ENCODE measurements at places on chromosomes 4 and X. TPM values are rescaled to one million over a fixed set of nuclear protein-coding genes. Genes with fewer than 3 reads are reported as not detected.

GRCh38 chr4:173943547-173943946 lies 339.9 kb downstream of the FBXO8 start:
- no peaks in the 10 kb centered on the region for H3K27me3 ChIP-seq
- H3K36me3 ChIP-seq, result no peaks in the 10 kb centered on the region
- no peaks in the 10 kb centered on the region for H3K4me1 ChIP-seq
- no peak overlapping the region for H3K27ac ChIP-seq
- H3K4me3 ChIP-seq, result no peak overlapping the region

- no peak overlapping the region for H3K27ac ChIP-seq
- no peaks in the 10 kb centered on the region for H3K4me1 ChIP-seq
- H3K36me3 ChIP-seq, result no peaks in the 10 kb centered on the region
- no peak overlapping the region for H3K4me3 ChIP-seq
- DNase-seq, result no peak
- no peaks in the 10 kb centered on the region for H3K27me3 ChIP-seq
These were observed 101.1 kb downstream of the DCAF12L2 start for GRCh38 chrX:126064901-126065541.

DNA sequence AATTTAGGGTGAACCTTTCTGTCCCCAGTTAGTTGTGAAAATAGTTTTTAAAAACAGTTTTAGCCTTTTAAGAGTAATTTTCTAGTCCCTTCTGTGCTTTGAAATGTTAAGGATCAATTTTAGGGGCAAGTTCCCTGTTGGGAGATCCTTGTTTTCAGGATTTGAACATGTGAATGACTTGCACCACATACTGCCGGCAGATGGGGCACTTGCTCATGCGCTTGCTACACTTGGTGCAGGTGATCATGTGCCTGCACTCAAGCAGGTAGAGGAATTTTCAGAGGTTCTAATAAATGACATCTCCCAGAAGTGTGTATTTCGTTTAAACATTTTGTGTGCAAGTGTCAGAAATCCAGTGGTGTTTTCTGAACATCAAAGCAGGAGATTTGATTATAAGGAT lies 195.9 kb downstream of the CHM start:
- H3K4me1 ChIP-seq, result no peaks in the 10 kb centered on the region
- no peaks in the 10 kb centered on the region for H3K27me3 ChIP-seq
- DNase-seq, result peak; percentile 25
- no peaks in the 10 kb centered on the region for H3K36me3 ChIP-seq
- H3K4me3 ChIP-seq, result no peak overlapping the region

DNA sequence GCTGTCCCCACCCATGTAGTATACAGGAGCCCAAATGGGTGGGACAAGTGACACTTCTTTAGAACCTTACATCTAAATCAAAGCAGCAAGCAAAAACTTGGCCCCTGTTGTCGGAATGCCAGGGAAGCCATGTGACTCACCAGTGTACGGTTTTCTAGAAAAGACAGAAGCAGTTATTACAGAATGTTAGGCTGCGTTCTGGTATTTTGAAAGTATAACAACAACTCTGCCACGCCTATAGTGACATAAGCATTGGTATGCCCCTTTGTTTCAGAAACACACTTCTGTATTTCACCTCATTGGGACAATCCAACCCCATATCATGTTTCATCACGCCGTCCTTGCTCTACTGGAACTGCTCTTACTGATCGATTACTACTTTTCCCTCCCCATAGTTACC lies 14.8 kb downstream of the PDHA1 start:
- H3K27ac ChIP-seq, result no peak overlapping the region
- no peak overlapping the region for H3K4me3 ChIP-seq
- DNase-seq, result no peak
- H3K27me3 ChIP-seq, result no peaks in the 10 kb centered on the region

DNA sequence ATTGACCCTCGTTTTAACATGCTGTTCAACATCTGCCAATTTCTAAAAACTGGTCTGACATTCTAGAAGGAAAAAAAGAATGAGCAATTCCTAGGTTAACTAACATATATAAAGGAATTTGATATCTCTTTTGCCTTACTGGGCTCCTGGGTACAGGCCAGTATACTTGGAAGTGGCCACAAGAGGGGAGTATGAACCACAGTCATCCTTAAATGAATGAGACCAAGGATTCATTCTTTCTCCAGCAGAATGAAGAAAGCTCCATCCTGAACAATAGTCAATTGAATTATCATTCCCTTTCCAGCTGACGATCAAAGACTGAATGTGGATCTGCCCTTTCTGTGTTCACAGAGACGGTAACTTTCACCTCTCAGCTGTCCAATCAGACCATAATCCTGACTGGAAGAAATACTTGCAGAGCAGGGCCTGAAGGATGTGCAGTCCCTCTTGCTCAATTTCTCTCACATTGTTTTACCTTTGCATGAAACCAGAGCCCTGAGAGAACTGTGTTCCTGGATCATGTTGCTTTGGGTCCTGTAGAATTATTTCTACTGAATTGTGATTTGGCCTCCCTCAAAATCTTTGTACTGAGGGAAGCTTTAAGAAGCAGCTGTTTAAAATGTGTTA lies 14.8 kb upstream of the SPARCL1 start:
- no peak for DNase-seq
- H3K4me1 ChIP-seq, result no peaks in the 10 kb centered on the region
- no peak overlapping the region for H3K27ac ChIP-seq
- H3K4me3 ChIP-seq, result no peak overlapping the region
- H3K27me3 ChIP-seq, result no peaks in the 10 kb centered on the region

DNA sequence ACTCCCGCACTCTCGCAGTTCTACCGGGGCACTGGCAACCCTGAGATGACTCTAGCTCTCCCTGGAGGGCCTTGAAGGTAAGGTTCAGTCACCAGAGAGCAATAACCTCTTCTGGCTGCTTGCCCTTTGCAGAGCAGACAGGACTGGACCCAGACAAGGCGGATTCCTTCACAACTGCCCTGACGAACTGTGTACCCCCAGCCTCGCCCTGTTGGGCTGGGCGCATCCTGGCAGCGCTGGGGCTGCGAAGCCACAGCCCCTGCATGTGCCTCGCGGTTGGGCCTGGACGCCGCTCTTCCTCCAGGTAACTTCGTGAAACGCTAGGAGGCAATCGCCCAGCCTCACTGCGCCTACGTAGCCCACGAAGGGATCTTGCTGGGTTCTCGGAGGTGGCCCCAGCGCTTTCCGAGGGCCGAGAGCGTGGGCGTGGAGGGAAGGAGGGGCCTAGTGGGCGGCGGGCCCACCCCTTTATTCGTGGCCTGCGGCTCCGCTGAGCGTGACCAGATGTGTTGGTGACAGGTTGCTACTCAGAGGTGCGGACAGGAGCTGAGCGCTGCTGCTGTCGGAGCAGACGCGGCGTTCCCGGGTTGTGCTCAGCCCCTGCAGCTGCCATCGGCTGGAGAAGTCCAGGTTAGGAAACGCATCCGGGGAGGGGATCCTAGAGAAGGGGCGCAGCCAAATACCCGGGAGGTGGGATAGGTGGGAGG lies 1.9 kb upstream of the MAMLD1 start:
- no peaks in the 10 kb centered on the region for H3K4me1 ChIP-seq
- H3K4me3 ChIP-seq, result peak overlapping the region; percentile 3
- peaks cover 30% of the 10 kb centered on the region for H3K27me3 ChIP-seq

DNA sequence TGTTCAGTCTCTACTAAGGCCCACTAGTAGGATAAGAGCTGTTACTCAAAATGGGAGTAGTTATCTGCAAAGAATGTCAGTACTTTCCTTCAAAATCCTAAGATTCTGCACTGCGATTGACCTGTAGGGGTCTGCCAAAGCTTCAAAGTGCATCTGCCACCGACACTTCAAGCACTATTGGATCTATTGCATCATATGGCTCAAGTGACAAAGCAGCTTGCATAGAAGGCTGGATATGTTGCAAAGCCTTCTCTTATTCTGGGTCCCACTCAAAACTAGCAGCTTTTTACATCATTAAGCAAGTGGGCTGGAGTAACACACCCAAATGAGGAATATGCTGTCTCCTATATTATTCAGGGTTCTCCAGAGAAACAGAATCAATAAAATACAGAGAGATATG lies 115.4 kb upstream of the EMCN start:
- H3K27ac ChIP-seq, result no peak overlapping the region
- H3K27me3 ChIP-seq, result no peaks in the 10 kb centered on the region
- no peak for DNase-seq
- no peaks in the 10 kb centered on the region for H3K4me1 ChIP-seq
- no peaks in the 10 kb centered on the region for H3K36me3 ChIP-seq
- H3K4me3 ChIP-seq, result no peak overlapping the region

- no peaks in the 10 kb centered on the region for H3K36me3 ChIP-seq
- no peak overlapping the region for H3K27ac ChIP-seq
- no peak for DNase-seq
- peaks cover 3% of the 10 kb centered on the region for H3K4me1 ChIP-seq
- H3K4me3 ChIP-seq, result no peak overlapping the region
- no peaks in the 10 kb centered on the region for H3K27me3 ChIP-seq
These were observed 29.2 kb upstream of the FGFBP2 start for GRCh38 chr4:15992167-15992485.

GRCh38 chrX:11474021-11474420 lies 180.8 kb downstream of the AMELX start:
- H3K27me3 ChIP-seq, result no peaks in the 10 kb centered on the region
- H3K4me1 ChIP-seq, result no peaks in the 10 kb centered on the region
- DNase-seq, result no peak
- no peak overlapping the region for H3K4me3 ChIP-seq

DNA sequence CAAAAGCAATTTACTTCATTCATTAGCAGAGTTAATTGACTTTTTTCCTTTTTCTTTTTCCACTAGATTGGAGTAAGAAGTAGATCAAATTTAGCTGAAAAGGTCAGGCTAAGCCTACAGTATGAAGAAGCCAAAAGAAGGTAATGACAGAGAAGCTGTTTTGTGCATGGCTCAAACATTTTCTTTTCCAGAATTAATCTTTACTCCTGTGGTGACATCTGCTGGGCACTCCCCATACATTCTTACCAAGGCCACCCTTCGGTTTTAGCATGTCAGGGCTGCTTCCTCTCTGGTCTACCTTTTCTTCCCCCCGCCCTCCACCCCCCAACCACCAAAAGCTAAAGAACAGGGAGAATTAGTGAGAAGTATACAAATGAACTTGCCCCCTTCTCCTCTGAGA lies 70.2 kb downstream of the CLDN22 start:
- DNase-seq, result no peak
- no peaks in the 10 kb centered on the region for H3K4me1 ChIP-seq
- H3K36me3 ChIP-seq, result no peaks in the 10 kb centered on the region
- no peak overlapping the region for H3K27ac ChIP-seq
- H3K4me3 ChIP-seq, result no peak overlapping the region

GRCh38 chr4:137635108-137635507 lies 102.8 kb upstream of the PCDH18 start:
- no peaks in the 10 kb centered on the region for H3K27me3 ChIP-seq
- H3K27ac ChIP-seq, result no peak overlapping the region

DNA sequence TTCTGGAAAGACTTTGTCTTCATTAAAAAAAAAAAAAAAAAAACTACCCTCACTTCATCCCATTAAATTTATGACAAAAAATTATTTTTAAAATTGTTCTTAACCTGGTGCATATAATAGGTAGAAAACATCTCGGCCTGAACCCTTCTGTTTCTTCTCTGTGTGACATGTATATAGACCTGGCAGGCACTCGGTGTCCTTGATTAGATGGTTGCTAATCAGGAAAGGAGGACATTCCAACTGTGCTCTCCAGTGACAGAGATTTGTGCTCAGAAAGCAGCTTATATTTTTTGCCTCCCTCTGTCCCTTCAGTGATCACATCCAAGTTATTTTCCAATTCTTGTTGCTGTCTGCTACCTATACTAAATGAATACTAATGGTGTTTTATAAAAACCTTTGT lies 355.6 kb downstream of the CBLL2 start:
- no peak overlapping the region for H3K4me3 ChIP-seq
- no peaks in the 10 kb centered on the region for H3K27me3 ChIP-seq
- no peak overlapping the region for H3K27ac ChIP-seq
- H3K36me3 ChIP-seq, result no peaks in the 10 kb centered on the region

DNA sequence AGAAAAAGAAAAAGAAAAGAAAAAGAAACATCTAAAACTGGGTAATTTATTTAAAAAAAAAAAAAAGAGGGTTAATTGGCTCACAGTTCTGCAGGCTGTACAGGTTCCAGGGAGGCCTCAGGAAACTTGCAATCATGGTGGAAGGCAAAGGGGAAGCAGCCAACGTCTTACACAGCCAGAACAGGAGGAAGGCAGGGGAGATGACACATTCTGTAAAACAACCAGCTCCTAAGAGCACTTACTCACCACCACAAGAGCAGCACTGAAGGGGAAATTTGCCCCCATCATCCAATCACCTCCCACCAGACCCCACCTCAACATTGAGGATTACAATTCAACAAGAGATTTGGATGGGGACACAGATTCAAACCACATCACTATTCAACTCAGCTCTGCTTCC lies 36.8 kb upstream of the TMEM184C start:
- no peak overlapping the region for H3K4me3 ChIP-seq
- H3K36me3 ChIP-seq, result no peaks in the 10 kb centered on the region
- DNase-seq, result no peak
- no peaks in the 10 kb centered on the region for H3K27me3 ChIP-seq
- H3K27ac ChIP-seq, result no peak overlapping the region

- H3K4me1 ChIP-seq, result no peaks in the 10 kb centered on the region
- H3K4me3 ChIP-seq, result no peak overlapping the region
- H3K36me3 ChIP-seq, result no peaks in the 10 kb centered on the region
These were observed 128.0 kb downstream of the CFAP299 start for GRCh38 chr4:80463509-80463908.

DNA sequence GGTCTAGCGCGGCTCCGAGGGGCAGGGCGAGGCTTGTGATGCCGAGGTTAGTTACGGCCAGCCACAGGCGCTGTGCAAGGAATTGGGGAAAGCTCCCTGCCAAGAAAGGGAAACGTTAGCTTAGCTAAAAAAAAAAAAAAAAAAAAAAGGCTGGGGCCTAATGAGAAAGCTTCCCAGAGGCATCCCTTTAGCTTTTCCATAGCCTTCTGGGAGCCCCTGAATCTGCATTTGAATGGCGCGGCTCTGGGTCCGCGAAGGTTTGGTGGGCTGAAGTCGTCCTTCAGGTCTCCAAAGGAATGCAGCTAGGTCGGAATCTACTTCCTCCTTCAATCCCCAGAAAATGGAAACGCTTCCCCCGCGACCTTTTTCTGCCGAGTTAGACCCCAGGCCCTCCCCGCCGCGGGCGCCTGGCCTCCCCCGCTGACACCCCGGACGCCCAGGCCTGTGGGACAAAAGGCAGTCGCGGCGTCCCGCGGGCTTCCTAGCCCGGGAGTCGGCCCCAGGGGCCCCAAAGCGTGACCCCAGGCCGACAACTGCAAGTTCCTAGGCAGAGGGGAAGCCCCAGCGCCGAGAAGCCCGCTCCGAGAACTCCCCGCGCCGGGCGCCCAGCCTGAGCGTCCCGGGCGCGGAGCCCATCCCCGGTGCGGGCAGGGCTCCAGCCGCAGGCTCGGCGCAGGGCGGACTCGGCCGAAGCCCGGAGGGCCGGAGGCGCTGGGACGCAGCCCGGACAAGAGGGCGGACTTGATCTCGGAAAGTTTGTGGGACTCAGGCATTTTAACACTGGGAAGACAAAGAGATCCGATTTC lies 605 bp upstream of the FAT1 start:
- DNase-seq, result peak; percentile 50
- H3K27ac ChIP-seq, result peak overlapping the region; percentile 92
- peak overlapping the region; percentile 76 for H3K4me3 ChIP-seq
- no peaks in the 10 kb centered on the region for H3K4me1 ChIP-seq
- no peaks in the 10 kb centered on the region for H3K27me3 ChIP-seq
- no peaks in the 10 kb centered on the region for H3K36me3 ChIP-seq

Gene SPANXC
- total RNA-seq, result not detected

Gene GAGE12J
- not detected for total RNA-seq

Gene CT55
- total RNA-seq, result not detected

Gene JCHAIN
- total RNA-seq, result 392 TPM

Gene FAM13A
- 248 TPM for total RNA-seq

Gene ARX
- 0.66 TPM for total RNA-seq

Gene TXK
- total RNA-seq, result 0.72 TPM
